Astrocyte of the cerebellum (primary cell): ENCODE measurements at places on chromosomes 16 and 17.
A peak's percentile ranks its signal among the peaks of the same experiment; 100 is the strongest.

DNA sequence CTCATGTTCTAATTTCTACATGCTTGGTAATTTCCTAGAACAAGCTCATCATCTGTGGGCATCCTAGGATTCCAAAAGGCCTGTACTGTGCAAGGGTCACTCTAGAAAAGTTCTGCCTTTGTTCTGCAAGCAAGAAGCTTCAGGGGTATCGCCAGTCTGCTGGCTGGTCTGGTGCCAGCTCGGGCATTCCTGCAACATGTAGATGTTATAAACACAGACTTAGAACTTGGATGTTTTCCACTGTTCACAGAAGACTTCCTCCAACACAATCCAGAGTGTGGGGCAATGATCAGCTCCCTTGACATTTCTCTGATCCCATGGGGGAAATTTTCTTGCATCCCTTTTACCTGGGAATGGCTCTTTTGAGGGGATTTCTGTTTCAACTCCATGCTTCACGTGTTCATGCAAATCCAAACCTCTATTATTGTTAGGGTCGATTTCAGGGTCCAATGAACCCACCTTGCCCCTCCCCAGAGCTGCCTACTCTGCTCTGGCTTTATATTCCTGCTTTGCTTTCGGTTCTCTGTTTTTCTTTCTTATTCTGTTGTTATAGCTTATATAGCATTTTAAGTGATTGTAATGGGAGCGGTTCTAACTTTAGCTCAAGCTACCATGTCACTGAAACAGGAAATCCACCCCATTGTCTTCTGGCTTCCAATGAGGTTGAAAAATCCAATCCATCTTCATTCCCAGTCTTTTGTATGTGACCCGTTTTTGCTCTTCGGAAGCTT lies 25.3 kb downstream of the UBE2O start:
- DNase-seq = no peak

DNA sequence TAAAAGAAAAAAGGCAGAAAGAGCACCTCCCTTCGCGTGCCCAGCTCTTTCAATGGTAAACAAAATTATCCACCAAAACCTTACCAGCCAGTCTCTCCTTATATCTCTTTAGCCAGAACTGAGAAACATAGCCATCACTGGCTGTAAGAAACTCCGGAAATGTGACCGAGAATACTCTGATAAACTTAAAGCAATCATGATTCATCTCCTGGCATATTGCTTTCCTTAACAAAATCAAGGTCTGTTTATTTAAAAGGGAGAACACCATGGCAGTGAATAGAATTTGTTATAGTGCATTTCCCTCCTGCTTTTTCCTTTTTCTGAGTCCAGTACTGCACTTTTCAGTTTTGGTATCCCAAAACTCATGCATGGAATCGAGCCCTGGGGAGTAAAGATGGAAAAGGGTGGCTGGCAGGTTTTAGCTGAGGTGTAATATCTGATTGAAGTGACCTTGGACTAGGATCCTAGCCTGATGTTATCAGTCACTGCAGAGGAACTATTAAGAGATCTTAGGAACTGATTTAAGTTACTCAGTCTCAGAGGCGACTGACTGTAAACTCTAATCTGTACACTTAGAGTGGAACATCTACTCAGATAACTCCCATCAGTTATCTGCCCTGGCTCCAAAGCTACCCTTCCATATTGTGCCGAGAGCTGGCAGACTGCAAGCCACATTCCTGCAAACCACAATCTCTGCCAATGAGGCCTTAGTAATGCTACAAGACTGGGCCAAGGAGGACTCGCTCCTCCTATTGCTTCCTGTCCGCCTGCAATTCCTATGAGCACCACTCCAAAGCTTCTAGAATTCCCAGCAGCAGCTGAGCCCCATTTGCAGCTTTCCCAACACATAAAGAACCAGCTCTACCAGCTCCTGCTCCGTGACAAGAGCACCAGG lies 7.4 kb upstream of the COX10 start:
- no peak for DNase-seq

DNA sequence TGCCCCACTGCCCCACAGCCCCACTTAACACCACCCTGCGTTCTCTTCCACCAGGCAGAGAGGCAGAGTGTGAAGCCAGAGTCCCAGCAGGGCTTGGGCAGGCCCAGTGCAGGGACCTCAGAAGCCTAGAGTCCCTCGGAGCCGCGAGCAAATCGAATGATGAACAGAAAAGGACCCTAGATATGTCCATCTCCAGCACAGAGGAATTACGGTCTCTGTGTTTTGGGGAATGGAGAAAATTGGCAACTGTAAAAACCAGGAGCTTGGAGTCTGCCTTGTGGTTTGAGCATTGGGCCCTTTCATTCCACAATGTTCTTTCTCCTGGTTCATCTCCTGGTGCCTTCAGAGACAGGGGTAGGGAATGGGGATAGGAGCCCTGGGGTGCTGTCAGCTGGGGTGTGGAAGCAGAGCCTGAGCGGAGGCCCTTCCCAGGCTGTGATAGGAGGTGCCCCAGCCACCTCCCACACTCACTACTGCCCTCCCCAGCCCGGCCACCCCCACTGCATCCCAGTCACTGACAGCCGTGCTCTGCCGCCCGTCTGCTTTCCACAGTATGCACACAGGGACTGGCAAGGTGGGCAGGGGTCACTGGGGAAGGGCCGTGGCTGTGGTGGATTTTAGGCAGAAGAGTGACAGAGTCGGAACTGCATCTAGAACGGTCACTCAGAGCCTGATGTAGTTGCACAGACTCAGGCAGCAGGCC lies 26.7 kb downstream of the TBX4 start:
- DNase-seq = no peak

DNA sequence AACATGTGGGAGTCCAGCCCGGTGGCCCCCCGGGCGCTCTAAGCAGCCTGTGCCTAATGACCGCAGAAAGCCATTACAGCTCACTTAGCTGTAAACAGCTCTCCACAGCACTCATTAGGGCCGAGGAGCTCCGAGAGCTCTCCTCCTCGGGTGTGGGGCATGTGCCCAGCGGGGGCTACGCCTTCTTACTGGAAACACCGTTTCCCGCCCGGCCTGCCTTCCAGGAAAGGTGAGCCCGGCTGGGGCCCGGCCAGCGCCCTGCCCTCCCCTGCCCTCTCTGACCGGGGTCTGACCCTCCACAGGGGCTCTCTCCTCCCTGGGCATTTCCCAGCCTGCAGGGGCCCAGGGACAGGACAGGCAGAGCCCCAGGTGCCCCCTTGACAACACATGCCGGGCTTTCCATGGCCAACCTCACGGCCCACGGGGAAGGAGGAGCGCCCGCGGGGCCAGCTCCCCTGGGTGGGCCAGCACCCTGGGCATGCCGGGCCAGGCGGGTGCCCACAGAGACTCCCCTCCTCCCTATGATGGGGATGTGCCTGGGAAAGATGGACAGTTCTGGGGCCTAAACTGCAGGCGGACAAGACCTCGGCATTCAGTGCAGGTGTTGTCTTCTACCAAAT lies 72.6 kb downstream of the SDK2 start:
- no peak for DNase-seq

GRCh38 chr16:29835926-29836325 lies 15.7 kb downstream of the MVP start:
- DNase-seq = no peak

DNA sequence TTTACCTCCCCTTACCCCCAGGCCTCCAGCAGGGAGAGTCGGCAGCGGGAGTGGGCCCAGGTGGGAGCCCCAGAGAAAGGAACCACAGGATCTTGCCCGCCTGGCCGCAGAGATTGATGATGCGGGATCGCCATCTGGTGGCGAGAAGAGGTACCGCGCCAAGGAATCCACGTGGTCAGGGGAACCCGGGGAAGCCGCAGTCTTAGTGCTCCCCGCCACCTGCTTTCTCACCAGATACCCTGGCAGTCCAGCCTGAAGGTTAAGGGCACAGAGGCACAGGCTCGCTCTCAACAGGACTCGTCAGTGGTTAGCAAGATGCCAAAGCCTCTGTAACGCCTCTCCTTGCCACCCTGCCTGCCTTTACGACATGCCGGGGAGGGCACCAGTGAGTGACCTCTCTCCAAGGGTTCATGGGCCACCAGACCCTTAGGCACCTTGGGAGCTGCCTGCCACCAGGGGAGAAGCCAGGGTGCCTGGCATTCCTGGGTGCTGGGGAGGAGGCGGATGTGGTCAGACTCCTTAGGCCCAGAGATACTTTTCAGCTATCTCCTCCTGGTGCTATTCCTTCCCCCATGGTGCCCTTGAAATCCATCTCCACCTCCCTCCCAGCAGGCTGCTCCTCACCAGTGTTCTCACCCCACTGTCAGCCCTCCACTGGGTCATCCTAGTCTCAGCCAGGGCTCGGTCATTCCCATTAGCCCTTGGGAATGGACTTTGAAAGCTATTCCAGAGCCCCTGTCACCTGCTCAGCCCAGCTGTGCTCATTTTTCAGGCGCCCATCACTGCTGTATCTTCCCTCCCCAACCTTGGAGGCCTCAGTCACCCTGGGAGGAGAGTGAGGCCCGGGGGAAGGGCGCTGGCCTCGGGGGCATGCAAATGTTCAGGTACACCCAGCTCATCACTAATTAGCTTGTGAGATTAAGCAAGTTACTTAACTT lies 5.5 kb upstream of the RHBDF2 start:
- no peak for DNase-seq

DNA sequence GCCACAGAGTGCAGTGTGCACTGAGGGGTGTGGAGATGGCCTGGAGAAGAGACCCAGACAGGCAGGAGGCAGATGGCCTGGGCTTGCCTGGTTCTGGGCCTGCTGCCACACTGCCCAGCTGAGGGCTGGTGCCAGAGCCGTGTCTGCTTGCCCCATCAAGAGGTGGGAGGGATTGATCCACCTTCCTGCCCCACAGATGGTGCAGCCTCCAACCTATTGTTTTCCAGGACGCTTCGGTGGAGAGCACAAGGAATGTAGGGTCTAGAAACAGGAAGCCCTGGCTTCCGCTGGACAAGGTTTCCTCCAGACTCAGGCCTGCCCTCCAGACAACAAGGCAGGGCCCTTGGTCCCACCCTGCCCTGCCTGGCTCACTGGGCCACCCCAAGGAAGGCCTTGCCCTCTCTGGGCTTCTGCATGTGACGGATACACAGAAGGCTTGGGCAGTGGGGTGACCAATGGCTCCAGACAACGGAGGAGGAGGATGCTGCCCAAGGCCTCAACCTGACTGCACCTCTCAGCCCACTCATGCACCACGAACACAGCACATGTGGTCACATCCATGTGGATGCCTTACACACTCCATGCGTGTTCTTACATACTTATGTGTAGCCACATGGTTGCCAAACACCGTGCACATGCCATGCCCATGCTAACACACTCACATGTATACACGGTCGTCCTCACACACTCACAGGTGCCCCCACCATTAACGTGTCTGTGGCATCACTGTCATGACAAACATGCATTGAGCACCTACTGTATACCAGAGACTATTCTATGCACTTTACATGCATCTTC lies 6.5 kb upstream of the CDH5 start:
- no peak for DNase-seq

DNA sequence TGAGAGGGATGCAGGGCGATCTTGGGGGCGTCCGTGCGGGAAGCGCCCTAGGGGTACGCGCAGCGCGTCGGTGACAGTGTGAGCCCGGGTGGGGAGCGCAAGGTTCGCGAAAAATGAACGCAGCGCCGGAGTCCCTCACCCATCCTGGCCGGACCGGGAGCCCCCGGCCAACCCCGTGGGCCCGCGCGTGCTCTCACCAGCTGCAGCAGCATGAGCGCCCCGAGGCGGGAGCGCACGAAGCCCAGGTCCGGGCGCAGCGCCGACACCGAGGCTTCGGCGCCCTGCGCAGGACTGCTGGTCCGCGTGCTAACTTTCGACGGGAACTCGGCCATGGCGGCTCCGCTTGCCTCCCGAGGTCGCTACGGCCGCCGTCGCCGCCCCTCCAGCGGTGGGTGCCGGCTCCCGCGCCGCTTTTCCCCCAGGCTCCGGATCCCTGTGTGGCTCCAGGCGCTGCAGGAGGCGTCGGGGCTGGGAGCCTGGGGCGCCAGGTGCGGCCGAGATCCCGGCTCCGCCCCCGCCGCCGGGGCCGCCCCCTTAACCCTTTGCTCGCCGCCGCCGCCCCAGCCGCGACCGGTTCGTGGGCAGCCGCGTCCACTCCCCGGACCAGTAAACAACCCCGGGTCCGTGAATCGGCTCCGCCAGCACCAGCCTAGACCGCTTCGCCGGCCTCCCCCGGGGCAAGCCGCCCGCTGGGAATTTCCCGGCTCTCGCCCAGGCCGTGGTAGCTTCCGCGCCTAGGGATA lies at the start of gene PLLP:
Gene PLLP (minus strand): TSS at position 464 of the 743 bp plus-strand sequence. CDS start 132 bp downstream, at position 332.
- no peak for DNase-seq

DNA sequence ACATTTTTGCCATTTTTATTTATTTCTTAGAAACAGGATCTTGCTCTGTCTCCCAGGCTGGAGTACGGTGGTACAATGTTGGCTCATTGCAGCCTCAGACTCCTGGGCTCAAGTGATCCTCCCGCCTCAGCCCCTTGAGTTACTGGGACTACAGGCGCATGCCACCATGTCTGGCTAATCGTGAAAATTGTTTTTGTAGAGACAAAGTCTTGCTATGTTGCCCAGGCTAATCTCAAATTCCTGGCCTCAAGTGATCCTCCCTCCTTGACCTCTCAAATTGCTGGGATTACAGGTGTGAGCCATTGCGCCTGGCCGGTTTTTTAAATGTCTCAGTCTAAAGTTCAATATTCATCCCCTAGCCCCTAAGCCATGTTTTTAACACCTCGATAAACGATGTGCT lies 182.8 kb upstream of the CACNG3 start:
- no peak for DNase-seq

DNA sequence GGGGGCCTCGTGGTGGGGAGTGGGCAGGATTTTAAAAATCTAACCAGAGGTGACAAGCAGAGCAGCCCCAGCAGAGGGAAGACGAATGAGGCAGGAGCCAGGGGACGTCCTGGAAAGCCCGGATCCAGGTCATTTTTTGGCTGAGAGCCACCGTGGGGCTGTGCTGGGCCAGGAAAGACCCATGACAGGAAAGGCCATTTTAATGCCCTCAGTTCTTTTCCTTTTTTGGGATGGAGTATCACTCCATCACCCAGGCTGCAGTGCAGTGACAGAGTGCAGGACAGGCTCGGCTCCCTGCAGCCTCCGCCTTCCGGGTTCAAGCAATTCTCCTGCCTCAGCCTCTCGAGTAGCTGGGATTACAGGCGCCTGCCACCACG lies 30.5 kb upstream of the JPH3 start:
- DNase-seq = no peak

DNA sequence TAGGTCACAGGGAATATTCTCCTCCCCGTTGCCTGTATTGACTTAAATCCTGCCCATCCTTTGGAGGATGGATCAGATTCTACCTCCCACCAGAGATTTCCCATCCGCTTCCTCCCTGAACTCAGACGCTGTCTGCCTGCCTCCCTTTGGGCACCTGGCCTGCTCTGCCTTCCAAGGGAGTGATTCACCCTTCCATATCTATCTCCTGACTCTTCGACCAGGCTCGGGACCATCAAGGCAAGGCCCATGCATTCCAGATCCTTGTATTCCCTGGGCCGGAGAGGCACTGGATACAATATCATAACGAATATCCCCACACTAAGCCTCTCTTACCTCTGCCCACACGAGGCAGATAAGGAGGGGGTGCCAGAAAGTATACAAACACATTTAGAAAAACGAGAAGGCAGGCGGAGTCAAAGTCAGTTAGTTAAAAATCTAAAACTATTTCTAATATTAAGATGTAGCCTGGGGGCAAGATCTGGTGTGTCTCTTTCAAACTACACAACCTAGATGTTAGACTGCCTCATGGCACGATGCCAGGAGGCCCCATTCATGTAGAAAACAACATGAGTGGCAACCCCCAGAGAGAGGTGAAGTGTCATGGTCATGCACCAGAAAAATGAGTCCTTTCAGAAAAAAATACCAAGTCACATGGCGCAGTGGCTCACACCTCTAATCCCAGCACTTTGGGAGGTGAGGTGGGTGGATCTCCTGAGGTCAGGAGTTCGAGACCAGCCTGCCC lies 9.2 kb downstream of the PMP22 start:
- DNase-seq = no peak

GRCh38 chr17:35171834-35172233 lies 22.4 kb downstream of the SLC35G3 start:
- no peak for DNase-seq

- peak; percentile 99 for DNase-seq
Observed at GRCh38 chr17:59837308-59838051, 55.3 kb downstream of the TUBD1 start.
